ENCODE measurements at places on chromosomes 3 and 15.

DNA sequence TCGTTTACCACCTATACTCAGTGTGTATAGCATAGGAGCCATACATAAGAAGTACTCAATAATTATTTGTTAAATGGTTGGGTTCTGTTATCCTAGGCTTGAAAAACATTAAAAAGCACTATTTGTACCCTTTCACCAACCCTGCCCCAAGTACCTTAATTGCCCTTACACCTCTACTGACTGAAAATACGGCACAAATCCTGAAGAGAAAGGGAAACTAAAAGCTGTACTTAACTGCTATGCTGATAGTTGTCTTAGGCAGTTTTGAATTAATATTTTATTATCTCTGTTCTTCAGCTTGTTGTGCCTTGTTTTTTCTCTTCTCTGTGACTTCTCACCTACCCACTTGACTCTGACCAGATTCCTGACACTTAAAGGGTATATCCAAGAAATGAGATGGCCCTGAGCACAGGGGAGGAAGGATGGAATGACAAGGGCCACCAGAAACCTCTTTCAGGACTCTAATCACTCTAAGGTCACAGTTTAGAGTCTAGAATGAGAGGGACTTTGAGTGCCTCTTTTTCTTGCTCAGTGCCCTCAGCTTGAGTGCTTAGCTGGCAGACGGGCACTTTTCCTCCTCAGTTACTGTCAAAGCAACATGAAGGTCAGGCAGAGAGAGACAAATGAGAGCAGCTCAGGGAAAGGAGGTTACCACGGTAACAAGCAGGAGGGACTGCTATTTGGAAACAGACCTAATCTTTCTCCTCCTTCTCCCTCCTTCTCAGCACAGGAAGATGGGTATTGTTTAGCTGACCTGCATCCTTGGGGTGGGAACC lies 136.5 kb downstream of the ZNF609 start:
- DNase-seq = no peak

DNA sequence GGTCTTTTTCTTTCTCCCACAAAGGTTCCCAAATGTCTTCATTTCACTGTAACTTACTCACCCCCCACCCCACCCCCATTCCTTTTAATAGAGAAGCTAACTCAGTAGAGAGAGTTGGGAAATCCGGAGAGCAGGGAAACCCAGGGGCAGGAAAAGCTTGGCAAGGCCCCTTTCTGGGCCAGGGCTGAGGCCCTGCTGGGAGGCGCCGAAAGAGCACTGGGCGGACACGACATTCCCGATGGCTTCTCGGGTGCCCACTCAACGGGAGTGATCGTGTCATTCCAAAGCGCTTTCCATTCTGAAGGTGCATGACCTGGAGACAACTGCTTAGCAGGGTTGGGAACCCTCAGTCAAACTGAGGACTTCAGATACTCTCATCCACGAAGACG lies 1.6 kb upstream of the DALRD3 start:
- DNase-seq = no peak

DNA sequence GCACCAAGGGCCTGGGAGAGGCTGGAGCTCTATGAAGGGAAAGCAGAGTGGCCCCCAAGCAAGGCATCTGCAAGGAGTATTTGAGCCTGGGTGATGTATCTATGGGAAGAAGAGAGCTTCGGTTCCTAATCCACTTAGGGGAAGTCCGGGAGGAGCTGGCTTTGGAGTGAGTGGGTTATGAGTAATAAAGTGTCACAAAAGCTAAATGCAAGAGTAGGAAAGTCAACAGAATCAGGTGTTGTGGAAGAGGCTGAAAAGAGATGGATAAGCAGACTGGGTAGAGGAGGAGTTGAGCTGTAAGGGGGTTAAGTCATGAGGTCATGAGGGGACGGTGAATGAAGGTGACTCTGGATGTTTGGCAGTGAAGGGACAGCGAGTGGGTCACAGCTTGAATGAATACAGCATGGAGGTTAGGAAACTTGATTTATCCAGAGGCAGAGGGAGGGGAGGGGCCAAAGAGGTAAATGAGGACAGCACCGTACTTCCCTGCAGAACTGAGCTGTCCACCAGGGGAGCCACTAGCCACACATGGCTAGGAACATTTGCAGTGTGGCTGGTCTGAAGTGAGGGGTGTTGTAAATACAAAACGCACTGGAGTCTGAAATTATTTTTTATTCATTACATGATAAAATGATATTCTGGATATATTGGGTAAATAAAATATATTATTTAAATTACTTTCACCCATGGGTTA lies 83.3 kb downstream of the ADCY5 start:
- DNase-seq = no peak

DNA sequence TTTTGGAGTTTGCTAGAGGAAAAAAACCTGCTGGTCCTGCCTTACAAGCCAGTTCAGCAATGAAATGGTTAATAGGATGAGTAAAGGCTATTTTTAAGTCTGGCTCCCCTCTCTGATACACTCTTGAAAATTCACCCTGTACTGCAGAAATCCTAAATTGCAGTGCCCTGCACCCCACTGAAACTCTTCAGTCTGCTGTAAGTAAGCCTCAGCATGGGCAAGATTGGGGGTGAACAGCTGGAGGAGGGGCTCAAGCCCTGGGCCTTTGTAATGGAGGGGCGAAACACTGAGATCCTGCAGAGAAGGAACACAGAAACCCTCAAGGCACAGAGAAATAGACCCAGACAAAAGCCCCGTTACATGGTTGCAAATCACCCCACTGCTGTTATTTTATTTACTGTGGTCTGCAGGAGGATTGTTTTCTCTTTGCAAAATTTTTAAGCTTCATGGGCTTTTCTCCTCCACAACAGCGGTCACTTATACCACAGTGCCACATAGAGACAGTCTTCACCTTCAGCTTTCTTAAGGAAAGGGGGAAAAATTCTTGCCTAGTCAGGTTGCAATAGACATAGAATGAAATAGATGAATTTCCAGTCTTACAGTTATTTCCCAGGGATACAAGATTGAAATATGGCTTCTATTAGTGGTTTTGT lies 45.0 kb downstream of the SOX2 start:
- no peak for DNase-seq

DNA sequence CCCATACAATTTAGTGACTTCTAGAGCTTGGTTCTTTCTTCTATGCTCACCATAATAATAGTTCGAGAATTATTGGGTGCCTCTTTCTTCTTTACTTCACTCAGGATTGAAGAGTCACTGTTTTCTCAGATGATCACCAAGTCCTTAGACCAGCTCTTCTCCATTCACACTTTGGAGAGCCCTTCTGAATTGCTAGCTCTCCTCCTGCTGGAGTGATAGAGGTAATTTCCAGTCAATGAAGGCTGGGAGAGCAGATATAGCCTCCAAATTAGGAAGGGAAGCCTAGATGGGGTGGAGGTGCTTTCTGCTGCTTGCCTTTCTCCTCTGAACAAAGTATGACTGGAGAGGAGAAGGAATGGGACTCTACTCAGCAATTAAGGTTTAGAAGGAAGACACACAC lies 10.7 kb upstream of the BBX start:
- no peak for DNase-seq

Measured in Panc1 (cell line).